Cardiac ventricle fibroblast (primary cell): ENCODE measurements at places on chromosomes 3 and 15. TPM values are rescaled to one million over a fixed set of nuclear protein-coding genes. Genes with fewer than 3 reads are reported as not detected.

The ISLR2 gene
- total RNA-seq = not detected in 2 replicates

The PTX3 gene
- 457 and 493 TPM in 2 replicates for total RNA-seq

The FNDC3B gene
- 108 and 112 TPM in 2 replicates for total RNA-seq

The ITIH4 gene
- total RNA-seq = 0.39 and 2.2 TPM in 2 replicates

The FLNB gene
- 25.8 and 26.3 TPM in 2 replicates for total RNA-seq

The COL6A6 gene
- 0.50 and 0.68 TPM in 2 replicates for total RNA-seq

The PLA2G4F gene
- total RNA-seq = not detected in 2 replicates

The CADM2 gene
- not detected in 2 replicates for total RNA-seq
